Fibroblast of upper back skin (primary cell): ENCODE measurements at places on chromosomes 5 and 9.

DNA sequence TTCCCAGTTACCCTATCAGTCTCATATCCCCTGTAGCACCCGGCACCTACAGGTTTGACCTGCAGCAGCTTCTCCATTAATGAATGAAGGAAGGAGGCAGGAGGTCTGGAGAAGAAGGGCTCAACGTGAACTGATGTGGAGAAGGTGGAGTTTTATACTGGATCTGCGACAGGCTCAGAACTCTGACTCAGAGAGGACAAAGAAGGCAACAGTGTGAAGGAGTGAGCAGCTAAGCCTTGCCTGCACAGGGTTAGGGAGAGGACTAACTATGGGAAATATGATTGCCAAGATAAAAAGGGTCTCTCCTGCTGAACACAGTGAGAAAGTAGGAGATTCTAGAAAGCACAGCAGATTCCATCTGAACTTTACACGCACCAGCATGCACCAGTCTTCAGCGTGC lies 23.6 kb downstream of the RASEF start:
- no peak for DNase-seq

DNA sequence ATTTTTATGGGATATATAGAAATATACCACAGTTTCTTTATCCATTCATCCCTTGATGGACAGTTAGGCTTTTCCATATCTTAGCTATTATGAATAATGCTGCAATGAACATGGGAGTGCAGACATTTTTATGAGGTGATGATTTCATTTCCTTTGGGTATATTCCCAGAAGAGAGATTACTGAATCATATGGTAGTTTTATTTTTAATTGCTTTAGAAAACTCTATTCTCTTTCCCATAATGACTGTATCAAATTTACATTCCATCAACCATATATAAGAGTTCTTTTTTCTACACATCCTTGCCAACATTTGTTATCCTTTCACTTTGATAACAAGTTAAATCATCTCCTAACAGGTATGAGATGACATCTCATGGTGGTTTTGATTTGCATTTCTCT lies 821.6 kb downstream of the TLE1 start:
- peak; percentile 76 for DNase-seq

DNA sequence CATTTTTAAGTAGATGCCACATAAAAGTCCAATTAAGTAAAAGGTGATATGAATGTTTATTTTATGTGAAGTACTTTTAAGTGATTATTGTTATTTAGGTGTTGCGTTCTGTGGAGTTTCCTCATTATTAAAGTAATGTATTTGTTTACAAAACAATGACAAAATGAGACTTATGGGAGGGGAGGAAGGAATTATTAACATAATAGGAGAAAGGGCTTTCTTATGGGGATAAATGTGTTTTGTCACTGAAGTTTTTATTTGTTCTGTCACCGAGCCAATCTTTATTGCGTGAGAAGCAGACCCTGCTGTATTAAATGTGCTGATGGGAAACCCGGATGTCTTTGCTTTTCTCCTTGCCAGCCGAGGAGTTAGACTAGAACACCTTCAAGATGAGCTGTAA lies 44.5 kb downstream of the TRIO start:
- peak; percentile 34 for DNase-seq

GRCh38 chr5:33816791-33817190 lies 75.0 kb downstream of the ADAMTS12 start:
- DNase-seq, result peak; percentile 19

- peak; percentile 86 for DNase-seq
Measured at GRCh38 chr5:72525816-72526215, 18.6 kb upstream of the ZNF366 start.

- peak; percentile 65 for DNase-seq
Measured at GRCh38 chr9:121059998-121060636, 10.0 kb upstream of the C5 start.

DNA sequence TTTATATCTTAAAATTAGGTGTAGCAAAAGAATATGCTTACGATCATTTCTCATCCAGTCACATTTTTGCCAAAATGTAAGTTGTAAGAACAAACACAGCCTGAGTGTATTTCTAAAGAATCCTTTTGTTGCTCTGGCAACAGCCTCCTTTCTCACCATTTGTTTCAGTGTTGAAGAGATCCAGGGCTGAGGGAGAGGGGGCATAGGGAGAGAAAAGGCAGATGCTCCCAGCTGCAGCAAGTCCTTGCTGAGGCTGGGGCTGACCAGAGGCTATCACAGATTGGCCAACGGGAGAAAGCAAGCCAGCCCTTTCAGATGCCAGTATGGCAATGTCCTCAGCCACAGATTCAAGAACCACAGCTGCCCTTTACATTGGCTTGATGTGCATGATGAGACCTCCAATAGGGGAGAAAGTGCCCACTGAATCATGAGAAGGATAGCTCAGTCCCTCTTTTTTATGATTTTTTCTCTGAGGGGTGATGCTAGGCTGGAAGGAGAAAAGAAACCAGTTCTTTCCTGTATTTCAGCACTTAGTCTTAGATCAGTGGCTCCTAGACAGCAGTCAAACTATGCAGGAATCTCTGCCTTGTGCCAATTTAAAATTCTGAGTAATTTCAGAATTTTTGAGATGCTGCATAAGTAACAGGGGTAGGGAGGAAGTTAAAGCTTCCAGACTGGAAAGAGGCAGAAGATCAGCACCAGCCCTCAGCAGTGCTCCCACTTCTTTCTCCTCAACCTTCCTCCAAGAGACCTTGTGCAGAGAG lies 142.1 kb downstream of the LHFPL2 start:
- peak; percentile 62 for DNase-seq

GRCh38 chr9:132498531-132499210 lies 83.7 kb upstream of the BARHL1 start:
- DNase-seq, result peak; percentile 11

DNA sequence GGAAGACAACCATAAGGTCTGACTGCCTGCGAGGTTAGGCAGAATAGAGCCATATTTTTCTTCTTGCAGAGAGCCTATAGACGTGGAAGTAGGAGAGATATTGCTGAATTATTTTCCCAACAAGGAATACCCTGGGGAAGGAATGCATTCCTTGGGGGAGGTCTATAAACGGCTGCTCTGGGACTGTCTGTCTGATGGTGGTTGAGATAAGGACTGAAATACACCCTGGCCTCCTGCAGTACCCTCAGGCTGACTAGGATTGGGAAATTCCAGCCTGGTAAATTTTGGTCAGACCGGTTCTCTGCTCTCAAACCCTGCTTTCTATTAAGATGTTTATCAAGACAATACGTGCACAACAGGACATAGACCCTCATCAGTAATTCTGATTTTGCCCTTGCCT lies 617.5 kb upstream of the GRIN3A start:
- no peak for DNase-seq

- DNase-seq, result no peak
Measured at GRCh38 chr5:130975299-130975698, 189.8 kb downstream of the HINT1 start.

DNA sequence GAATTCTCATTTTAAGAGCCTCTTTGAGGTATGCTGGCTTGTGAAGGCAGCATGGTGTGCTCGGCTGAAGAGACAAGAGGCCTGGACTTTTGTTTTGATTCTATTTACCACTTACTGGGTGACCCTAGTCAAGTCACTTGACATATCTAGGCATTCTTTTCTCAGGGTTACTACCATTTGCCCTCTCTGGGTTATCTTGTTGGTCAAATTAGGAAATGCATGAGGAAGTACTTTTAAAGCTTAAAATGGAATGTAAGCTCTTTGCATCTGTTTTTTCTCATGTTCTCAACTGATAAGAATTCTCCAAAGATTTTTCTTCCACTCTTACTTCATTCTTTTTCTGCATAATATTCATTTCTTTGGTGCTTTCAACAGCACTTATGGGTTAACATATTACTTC lies 173.1 kb downstream of the PLK2 start:
- DNase-seq, result no peak

- no peak for DNase-seq
Measured at GRCh38 chr5:119363271-119363670, 7.5 kb downstream of the TNFAIP8 start.

GRCh38 chr9:78073722-78074121 lies 42.1 kb upstream of the GNAQ start:
- no peak for DNase-seq

DNA sequence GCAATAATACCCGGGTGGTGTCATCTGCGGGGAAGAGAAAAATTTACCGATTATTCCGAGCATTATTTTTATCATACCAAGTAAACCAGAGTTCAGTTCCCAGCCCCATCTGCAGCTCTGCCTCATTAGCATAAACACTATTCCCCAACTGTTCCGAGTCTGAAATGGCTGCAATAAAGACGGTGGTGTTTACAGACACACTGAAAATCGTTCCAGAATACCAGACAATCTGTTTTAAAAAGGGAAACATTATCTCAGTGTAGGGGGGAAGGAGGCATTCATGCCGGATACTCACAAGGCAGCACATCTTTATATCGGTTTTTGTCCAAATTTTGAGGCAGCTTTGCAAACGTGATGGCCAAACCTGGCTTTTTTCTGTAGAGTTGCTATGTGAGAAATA lies 70.3 kb upstream of the EPB41L4B start:
- DNase-seq, result no peak

GRCh38 chr9:32723789-32724325 lies 59.5 kb upstream of the TMEM215 start:
- peak; percentile 44 for DNase-seq

DNA sequence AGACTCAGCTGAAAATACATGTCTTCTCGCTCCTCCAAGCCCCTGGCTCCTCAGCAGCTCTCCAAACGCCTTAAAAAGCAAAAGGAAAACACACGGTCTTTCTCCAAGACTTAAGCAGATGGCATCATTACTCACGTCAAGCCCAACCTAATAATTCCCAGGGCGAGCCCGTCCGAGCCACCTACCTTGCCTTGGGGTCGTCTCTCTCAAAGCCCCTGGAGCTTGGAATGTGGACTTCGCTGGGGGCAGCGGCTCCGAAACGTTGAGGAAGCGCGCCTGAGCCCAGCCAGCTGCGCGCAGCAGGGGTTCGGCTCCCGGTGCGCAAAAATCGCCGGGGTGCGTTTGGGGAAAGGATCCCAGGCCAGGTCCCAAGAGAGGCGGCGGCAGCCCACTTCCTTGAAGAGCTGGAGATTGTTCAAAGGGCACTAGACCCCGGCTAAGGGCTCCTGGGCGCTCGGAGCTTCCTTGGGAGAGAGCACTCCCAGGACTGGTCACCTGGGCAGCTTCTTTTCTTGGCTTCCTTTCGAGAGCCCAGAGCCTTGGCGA lies 395 bp downstream of the DRD1 start:
- DNase-seq, result peak; percentile 3

- DNase-seq, result no peak
Measured at GRCh38 chr5:427415-428087, 15.4 kb upstream of the EXOC3 start.

GRCh38 chr5:124631874-124632550 lies 114.4 kb downstream of the ZNF608 start:
- peak; percentile 19 for DNase-seq

GRCh38 chr5:59893429-59894227 lies at the start of gene PDE4D:
Gene PDE4D, minus strand, starts transcription at chr5:59893726.
- DNase-seq, result peak; percentile 65

DNA sequence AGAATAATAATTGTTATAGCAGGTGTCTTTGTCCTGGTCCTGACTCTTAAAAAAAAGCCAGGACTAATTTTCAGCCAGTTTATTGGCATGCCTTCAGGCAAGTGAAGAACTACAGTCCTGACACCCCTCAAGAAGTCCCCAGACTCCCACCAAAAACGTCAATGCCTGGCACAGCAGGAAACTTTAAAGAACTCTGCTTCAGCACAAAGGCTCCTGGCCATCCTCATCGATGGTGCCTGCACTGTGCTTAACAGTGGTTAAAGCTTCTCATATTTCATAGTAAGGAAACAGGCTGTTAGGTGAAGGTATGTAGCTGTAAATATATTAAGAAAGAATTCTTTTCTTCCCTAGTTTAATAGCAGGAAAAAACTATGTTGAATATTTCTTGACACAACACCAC lies 280.1 kb upstream of the PUM3 start:
- no peak for DNase-seq

GRCh38 chr5:31569068-31569467 lies 37.0 kb downstream of the C5orf22 start:
- DNase-seq, result no peak

DNA sequence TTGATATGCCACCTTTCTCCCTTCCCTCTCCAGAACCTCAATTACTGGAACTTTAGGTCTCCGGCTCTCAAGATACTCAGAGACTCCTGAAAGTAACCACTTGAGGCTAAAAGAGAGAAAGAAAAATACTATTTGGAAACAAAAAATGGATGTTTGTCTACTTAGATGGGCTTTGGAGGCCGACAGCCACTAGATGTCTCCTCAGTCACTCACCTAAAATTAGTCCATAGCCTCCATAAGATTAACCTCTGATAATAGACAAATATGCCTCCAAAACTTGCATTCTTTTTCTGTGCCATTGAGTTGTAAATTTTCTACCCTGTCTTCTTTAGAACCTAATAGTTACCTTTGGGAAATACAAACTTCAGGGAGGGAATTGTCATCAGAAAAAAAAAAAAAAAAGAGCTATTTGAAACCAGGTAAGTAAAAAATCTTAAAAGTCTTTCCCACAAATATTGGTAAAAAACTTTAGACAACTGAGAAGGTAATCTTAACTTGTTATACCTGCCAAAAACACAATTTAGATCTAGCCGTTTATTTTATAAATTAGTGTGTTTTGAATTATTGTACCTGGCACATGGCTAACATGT lies 11.2 kb upstream of the PCDH1 start:
- no peak for DNase-seq

DNA sequence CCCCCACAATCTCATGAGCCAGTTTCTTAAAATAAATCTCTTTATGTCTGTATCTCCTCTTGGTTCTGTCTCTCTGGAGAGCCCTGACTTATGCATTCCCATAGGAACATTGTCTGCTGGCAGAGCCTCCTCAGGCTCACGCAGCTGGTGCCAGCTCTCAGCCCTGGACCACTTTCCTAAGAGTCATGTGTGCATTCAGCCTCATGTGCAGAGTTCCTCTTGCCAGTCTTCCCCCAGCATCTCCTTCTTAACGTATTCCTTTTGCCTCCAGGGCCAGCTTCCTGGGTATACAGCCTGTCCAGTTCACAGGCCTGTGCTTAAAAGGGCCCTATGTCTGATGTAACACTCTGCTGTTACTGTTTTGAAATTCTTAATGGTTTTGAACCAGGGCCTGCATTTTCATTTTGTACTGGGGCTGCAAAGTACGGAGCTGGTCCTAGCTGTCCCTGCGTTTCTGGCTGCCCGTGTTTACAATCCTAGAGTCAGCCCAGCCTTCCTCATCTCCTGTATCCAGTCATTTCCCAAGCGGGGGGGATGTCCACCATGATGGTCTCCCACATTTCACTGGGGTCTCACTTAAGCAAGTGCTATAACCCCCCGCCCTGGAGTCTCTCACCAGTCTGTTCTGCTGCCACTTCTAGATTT lies 18.1 kb downstream of the ANKRD33B start:
- DNase-seq, result no peak

- DNase-seq, result peak; percentile 84
Measured at GRCh38 chr5:135210286-135211055, 176.4 kb upstream of the PITX1 start.

GRCh38 chr5:164375051-164375450 lies 869.6 kb downstream of the MAT2B start:
- DNase-seq, result no peak

GRCh38 chr5:175614223-175614815 lies 43.6 kb upstream of the HRH2 start:
- no peak for DNase-seq
